ENCODE measurements at places on chromosomes 4 and X.

- DNase-seq, result no peak
Observed at GRCh38 chrX:48489892-48490291, 13.9 kb downstream of the FTSJ1 start.

DNA sequence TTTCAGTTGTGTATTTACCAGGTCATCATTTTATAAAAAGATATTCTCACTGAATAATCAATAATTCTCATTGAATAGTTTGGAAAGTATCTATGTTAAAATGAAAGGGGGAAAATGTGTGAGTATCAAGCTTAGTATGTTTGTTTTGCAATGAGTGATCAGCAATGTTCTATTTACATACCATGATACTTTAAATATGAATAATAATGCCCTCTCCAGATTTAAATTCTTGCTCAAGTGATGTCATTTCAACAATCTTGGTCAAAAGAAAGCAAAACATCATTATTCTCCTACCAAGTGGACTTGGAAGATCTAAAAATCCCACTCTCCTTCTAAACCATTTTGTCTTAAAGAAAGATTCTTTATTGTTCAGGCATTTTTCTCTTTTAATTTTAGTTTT, 42.1 kb upstream of the ANKRD50 start:
- no peak for DNase-seq

GRCh38 chr4:633976-634598, 8.7 kb downstream of the PDE6B start:
- no peak for DNase-seq

DNA sequence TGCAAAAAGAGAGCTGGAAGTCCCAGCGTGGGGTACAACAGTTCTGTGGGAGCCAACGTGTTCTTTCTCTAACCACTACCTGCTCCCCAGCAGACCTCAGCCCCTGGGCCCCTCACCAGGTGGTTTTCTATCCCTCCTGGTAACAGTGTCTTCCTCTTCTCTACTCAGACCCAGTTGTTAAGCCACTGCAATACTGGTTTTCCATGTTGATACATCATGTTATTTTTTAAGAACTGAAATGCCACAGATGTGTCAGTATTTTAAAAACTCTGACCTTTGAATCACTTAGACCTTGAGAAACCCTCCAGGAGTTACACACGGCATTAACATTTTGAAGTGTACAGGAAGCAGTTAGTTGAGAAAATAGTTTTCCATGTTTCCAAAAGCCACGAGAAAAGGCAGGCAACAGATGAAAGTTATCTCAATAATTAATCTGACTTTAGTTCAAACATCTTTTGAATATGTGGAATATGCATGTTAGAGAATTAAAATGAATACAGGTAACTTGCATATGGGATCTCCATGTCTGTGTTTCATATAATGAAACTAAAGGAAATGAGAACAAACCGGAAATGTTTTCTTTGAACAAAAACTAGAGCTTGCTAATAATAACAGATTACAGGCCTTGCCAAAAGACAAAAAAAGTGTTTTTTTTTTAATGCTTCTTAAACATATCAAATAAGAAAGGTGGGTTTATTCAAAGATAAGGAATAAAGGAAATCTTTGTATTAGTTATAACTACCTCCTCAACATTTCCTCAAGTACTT, 108.8 kb downstream of the ZNF827 start:
- no peak for DNase-seq

GRCh38 chr4:55729351-55730279, 90.0 kb upstream of the EXOC1L start:
- DNase-seq, result no peak

- DNase-seq, result no peak
Observed at GRCh38 chr4:112897543-112897942, 151.9 kb upstream of the ANK2 start.

GRCh38 chr4:25330905-25331808, 18.6 kb downstream of the ZCCHC4 start:
- DNase-seq, result no peak

DNA sequence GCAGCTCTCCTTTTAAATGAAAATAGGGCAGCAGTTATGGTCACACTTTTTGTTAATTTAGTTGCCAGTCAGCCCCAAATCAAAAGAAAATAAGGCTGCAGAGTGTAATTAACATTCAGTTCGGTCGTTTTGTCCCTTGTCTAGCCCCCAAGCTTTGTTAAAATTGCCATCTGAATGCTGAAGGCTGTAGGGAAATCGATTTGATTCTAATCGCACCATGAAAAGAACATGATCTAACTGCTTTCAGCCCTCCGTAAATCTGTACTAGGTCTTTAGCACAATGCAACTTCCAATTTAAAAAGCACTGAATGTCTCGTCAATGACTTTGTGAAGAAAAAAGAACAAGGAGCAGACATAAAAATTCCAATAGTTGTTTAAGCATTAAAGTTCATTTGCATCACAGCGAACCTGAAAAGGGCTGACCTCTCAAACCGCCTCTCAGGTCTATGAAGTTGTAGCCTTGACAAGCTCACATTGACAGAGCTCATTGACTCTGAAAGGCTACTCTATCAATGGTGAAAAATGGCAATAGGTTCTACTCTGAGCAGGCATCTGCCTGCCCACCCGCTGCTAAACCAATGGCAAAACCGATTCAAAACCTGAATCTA, 48.9 kb downstream of the CHIC2 start:
- no peak for DNase-seq

- no peak for DNase-seq
Observed at GRCh38 chrX:119728487-119728886, 29.9 kb upstream of the SOWAHD start.

GRCh38 chr4:189202869-189203271, 737.8 kb upstream of the FRG1 start:
- DNase-seq, result no peak

DNA sequence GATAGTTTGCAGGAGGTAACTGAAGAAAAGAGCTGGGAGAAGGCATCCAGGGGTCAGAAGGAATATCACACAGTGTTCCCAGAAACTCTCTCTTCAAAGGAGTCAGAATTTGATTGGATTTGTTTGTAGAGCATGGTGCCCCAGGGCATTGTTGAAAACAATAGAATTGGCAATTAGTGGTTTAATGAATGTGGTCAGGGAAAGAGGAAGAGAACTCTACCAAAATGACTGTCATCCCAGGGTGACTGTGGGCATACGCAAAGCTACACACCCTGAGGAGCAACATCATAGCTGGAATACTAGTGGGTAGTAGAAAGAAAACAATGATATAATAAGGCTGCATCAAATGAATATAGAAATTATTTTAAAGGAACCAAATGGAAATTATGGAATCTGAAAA, 21.5 kb downstream of the TNIP2 start:
- DNase-seq, result no peak

GRCh38 chrX:41588271-41588670, 100.5 kb upstream of the GPR34 start:
- DNase-seq, result no peak

GRCh38 chrX:100645106-100645505, 1.1 kb downstream of the SRPX2 start:
- DNase-seq, result no peak

DNA sequence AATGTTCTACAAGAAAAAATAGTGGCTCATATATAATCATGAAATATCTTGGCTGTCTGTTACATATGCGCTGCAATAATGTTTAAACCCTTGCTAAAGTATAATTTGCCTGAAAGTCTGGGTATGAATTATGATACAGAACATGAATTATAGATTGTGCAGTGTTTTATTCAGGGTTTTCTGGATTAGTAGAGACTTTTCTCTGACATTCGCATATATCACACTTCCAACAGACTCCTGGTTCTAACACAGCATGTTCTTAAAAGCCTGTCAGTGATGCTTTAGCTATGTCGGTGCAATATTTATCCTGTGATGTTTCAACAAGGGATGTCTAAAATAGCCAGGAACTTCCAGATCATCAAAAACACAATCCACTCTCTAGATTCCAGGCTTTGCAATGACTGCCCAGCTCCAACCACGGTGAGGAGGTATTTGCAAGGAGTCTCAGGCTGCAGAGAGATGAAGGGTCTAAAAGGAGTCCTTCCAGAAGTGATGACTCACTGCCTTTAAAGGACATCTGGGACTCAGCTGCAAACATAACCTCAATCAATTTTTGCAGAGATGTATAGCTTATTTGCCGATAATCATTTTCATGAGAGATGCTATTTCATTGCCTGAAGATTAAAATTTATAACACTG, 69.4 kb downstream of the RWDD4 start:
- DNase-seq, result no peak

GRCh38 chr4:159904906-159905305, 802.0 kb downstream of the RAPGEF2 start:
- DNase-seq, result no peak

DNA sequence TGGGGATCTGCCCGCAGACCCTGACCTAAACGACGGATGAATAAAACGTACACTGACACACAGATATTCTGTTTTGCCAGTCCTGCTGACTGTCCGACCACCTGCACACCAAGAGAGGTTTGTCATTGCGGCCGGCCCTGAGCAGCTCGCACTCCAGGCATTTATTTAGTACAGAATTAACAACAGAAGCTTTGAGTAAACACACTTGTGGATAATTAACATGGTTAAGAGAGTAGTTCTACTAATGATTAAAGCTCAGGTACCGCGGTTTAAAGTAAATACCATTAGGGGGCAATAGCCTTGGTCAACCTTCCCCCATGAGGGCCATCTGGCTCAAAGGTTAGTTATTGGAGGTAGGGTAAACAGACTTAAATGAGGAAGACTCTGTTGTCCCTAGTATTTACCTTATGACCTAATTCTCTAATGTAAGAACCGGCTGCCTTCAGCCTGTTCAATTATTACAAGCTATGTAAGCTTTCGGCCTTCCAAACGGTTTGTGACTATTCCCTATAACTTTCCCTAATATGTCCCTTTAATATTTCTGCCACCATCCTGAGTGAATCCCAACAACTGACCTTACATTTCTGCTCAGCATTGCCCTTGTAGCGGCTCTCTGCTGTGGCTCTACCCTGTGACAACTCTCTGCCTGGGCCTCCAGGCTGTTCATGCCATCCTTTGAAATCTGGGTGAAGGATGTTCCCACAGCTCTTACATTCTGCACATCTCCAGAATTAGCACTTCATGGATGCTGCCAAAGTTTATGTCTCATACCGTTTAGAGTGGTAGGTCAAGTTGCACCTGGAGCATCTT, 46.9 kb upstream of the SYTL5 start:
- DNase-seq, result no peak

DNA sequence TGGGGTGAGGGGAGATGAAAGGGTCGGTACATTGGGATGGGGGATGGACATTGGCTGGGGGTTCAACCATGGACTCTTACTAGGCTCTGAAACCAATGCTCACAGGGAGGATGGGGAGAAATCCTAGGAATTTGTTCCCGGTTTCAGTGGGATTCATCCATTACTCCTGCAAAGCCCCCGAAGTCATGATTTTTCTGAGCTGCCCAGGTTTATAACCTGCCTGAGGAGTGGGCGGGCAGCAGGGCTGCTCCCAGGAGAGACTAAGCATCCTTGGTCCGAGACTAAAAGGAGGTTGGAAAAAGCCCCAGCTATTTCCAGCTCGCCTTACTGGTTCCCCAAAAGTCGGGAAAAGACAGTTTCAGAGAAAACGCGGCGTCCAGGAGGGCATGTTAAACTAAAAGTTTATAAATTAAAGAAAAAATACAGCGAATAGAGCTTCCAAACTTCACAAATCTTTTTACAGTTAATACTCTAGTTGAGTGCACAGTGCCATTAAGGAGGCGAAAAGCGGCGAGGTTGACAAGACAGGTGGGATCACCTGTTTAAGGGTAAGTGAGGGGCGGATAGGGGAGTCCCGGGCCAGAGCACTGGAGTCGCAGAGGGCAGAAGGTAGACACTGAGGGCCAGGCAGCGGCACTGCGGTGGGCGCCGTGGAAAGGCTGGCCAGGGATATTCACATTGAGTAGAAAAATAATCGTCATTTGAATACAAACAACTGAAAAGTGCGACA, 3.7 kb downstream of the NKX3-2 start:
- DNase-seq, result no peak

DNA sequence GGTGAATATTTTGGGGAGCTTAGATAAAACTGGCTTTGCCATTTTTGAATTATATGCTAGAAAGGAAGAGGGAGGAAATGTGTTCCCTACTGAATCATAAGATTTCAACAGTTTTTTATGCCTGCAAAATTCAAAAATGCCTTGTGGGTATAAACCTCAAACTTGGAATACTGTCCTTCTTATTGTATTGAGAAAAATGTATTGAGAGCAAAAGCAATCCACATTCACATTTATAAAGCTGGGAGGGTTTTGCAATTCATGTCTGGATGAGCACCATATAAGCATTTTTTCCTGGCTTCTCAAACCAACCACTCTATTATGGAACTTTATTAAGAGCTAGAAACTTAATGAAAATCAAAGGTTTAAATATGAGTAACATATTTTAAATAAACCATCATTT, 289.8 kb downstream of the PCDH7 start:
- DNase-seq, result no peak

GRCh38 chr4:38482696-38483095, 181.3 kb upstream of the KLF3 start:
- no peak for DNase-seq

DNA sequence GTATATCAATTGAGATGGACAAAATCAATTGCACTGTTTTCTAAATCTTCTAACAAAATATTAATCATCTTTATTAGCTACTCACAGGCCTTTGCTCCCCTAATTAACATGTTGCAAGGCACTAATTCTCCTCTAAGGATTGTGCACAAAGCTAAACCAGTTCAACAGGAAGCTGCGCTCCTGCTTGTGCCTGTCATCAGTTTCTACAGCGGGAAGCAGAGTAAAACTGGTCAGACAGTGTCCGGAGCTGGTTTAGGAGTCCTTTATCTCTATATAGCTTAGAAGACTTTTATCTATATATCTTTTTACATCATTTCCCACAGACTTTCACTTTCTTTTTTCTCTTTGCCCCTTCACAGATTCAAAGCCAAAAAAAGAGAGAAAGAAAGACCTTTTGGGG, 79.1 kb downstream of the ELOVL6 start:
- DNase-seq, result no peak

DNA sequence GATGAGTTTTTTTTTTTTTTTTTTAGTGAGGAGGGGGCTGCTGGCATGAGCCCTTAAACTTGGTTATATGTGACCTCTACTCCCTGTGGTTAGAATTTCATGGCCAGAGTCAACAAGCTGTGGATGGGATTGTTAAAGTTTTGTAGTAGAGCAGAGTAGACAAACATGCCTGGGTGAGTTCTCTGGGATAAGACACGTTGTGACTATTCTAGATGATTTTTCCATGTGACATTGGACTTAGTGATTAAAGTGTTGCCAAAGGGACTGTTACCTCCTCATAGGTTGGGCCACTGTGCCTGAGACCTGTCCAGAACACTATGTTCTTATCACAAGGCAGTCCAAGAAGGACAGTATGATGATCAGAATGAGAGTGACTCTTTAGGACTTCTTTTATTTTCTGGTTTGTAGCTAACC, 28.8 kb upstream of the ALB start:
- DNase-seq, result no peak

DNA sequence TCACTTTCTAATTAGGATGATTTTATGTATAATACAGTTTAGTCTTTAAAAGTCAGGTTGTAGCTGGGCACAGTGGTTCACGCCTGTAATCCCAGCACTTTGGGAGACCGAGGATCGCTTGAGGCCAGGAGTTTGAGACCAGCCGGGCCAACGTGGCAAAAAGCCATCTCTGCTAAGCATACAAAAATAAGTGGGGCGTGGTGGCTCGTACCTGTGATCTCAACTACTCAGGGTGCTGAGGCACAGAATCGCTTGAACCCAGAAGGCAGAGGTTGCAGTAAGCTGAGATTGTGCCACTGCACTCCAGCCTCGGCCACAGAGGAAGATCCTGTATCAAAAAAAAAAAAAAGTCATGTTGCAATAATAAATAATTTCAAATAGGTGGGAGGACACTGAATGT, 364.2 kb downstream of the BMPR1B start:
- DNase-seq, result no peak
